ENCODE measurements at places on chromosomes 5 and 9.
A peak's percentile ranks its signal among the peaks of the same experiment; 100 is the strongest.

DNA sequence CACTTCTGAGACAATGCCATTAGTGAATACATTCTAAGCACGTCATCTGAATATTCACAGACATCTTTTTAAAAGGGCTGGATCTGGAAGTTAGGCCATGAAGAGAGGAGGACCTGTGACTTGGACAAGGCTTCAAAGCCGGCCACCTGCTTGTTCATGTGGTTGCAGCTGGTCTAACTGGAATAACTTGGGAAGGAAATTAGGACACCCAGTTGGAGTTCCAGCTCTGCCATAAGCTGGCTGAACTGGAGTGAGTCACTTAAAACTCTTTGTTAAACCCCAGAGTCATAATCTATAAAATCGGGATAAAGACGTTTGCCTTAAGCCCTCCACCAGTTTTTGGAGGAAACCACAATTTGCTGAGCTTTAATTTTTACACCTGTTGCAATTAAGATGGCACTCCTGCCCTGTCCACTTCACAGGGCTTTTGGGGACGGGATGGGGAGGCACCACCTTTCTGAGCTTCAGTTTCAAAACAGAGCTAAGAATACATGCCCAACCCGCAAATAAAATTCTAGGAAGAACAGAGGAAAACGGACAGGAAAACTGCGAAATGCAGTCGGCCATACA, 536 bp upstream of the STX17 start:
- peak; percentile 16 for DNase-seq

DNA sequence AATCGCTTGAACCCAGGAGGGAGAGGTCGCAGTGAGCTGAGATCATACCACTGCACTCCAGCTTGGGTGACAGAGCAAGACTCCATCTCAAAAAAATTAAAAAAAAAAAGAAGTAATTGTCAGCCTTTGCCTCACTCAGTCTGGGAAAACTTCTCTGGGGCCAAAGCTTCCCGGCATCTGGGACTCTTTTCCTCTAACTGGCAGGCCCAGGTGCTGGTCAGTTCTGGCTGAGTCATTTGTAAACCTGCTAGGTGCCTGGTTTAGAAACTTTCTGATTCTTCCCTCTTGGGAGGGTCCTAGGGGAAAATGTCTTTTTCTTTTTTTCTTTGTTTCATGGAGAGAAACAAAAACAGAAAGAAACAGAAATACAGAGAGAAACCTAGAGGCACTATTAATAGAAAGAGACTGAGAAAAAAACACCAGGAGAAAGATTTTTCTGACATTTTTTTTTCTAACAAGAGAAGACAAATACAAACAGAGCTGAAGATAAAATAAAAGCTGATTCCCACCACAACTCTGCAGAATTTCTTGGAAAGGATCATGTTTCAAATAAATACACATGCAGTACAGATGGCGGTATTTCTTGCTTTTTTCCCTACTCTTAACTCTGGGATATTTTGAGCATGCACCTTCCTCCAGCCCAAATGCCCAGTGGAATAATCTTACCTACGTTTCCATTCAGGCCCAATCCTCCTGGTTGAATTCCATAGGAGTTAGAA, 22.1 kb upstream of the UBAP2 start:
- peak; percentile 16 for DNase-seq

DNA sequence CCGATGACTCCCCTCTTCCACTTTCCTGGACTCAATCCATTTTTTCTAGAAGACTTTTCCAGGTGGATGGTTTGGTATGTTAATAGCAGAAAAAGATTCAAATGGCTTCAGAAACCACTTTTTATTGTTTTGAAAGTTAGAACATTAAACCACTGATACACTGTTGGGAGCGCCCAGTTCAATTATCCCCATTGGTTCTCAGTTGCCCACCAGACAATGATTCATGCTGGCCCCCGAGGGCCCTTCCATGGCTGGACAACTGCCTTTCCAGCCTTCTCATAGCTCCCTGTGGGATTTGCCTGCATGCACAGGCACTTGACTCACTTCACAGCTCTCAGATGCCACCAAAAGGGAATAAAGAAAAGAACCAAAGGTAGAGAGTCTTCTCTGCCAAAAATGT, 21.3 kb upstream of the ANKRD34B start:
- DNase-seq = peak; percentile 44

GRCh38 chr5:37005252-37005651, 128.7 kb downstream of the NIPBL start:
- peak; percentile 37 for DNase-seq

DNA sequence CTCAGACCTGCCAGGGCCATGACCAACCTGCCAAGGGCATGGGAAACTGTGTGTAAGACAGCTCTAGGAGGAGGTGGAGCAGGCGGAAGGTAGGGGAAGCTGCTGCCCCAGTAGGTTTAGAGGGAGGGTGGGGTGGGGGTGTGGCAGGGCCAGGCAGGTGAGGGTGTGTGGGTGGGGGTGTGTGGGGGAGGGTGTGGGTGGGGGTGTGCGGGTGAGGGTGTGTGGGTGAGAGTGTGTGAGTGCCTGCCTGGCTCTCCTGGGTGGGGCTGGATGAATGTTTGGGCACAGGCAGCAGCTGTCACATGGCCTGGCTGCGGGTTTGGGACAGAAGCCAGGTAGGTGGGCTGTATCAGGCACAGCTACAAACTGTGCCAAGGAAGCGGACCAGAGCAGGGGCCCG, 8.8 kb upstream of the N4BP3 start:
- DNase-seq = no peak

GRCh38 chr5:111518777-111519176, 6.4 kb upstream of the STARD4 start:
- DNase-seq = no peak

GRCh38 chr9:96299823-96300222, 2.2 kb downstream of the HSD17B3 start:
- peak; percentile 10 for DNase-seq

DNA sequence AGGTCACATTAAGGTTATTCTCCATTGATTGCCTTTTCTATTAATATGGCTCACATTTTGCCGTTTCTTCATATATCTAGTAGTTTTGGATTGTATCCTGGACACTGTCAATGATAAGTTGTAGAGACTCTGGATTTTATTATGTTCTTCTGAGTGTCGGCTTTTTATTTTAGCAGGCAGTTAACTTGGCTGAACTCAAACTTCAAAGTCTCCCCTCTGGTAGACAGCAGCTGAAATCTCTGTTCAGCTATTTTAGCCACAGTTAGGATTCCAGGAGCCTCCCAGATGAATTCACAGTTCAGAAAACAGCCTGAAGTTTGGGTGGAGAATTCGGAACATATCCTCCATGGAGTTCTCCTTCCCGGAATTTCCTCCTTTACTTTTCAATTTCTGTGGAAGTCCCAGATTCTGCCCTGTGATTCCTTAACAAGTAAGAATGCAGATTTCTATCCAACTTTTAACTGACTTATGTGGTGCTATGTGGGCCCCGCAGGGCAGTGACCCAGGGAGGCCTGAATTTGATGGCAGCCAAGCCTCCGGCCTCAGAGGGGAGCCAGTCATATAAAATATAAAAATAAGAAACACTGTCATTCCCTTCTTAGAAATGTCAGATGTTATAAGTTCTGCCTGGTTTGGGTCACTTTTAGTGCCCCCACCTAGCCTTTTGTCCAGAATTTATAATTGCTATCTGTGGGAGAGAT, 39.3 kb upstream of the MVB12B start:
- DNase-seq = no peak

- DNase-seq = peak; percentile 94
Observed at GRCh38 chr5:61304590-61305381, 27.3 kb upstream of the ZSWIM6 start.

DNA sequence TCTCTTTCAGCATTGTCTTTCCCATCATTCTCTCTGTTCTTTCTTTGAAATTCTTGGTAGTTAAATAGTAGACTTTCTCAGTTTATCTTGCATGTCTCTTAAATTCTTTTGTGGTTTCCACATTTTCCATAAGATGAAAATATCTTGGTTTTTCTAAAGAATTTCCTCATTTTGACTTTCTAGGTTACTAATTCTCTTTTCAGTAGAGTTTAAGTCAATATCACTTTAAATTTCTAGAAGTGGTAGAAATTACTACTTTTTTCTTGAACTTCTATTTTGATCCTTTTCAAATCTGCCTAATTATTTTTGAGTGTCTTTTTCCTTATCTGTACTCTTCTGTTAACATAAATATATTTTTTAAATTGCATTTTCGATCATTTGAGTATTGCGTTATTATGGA, 23.6 kb upstream of the LRRTM2 start:
- no peak for DNase-seq

DNA sequence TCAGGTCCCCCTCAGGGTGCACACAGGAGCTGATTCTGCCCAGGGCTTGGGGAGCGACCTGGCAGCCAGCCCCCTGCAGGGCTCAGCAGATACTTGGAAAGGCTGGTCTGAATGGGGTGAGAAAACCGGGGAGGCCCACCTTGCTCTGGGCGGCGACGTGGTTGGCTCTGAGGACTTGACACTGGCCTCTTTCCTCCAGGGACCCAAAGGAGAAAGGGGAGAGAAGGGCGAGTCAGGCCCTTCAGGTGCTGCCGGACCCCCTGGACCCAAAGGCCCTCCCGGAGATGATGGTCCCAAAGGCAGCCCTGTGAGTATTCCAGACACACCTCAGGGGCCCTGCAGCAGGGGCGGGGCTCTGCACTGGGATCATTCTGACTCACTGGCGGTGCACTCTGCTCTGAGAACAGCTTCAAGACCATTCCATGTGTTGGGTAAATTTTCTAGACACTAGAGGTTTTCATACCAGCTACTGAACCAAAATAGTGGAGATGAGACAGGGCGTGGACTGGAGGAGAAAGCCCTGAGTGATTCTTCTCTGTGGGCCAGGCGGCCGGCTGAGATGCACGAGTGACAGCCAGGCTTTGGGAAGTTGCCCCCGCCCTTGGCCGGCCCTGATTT, 65.9 kb upstream of the FCN2 start:
- DNase-seq = peak; percentile 72

DNA sequence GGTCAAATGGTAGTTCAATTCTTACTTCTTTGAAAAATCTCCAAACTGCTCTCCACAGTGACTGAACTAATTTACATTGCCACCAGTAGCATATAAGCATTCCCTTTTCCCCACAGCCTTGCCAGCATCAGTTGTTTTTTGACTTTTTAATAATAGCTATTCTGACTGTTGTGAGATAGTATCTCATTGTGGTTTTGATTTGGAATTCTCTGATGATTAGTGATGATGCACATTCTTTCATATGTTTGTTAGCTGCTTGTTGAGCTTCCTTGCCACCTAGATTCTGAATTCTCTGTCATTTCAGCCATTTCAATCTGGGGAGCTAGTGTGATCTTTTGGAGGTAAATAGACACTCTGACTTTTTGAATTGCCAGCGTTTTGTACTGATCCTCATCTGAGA, 24.0 kb downstream of the CDK20 start:
- DNase-seq = no peak

GRCh38 chr5:39102684-39103155, 28.5 kb upstream of the RICTOR start:
- DNase-seq = peak; percentile 81

GRCh38 chr9:127522727-127523126, 71.4 kb downstream of the LRSAM1 start:
- peak; percentile 37 for DNase-seq
